ENCODE measurements at places on chromosomes 11 and 22.

GRCh38 chr11:111815489-111815888, 49.3 kb upstream of the PPP2R1B start:
- no peak for DNase-seq

DNA sequence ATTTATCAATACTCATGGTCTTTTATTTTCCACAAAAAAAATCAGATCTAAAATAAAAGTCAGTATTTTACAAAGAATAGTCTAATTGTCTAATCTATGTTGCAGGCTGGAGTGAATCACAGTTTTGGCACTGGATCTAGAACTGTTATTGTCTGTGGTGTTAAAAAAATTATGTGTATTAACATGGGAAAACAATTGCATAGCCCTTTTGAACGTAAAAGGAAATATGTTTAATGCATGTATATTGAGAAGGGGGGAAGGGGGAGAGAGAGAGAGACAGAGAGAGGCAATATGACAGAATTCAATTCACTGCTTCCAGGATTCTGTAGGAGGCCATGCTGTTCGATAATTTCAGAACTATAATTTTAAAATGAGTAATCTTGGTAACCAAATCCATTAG, 324.9 kb upstream of the CCDC90B start:
- DNase-seq: no peak

DNA sequence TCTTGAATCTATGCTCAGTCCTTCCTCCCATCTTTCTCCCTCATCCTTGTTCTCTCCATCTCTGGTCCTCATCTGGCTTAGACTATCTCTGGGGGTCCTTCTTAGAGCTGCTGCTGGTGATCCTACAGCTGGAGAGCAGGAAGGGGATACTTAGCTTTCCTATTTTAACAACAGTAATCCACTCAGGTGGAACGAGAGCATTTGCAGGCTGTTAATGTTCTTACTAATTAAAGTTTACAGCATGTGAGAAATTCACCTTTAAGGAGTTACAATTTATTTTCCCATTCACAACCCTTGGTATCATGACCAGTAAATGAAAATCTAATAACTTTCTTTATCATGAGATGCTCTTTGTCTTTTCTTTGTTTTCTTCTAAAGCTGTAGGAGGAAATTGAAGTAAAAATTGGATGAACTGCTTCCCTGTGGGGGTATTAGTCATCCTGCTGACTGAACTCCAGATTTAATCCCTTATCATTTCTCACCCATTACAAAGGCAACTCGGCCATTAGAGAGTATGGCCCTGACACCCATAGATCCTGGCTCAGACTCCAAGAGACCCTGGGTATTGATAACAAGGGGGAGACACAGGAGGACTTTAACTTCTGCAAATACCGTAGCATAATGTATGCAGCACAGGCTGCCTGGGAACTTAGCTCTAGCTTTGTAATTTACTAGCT, 37.6 kb upstream of the MTNR1B start:
- DNase-seq: peak; percentile 55

DNA sequence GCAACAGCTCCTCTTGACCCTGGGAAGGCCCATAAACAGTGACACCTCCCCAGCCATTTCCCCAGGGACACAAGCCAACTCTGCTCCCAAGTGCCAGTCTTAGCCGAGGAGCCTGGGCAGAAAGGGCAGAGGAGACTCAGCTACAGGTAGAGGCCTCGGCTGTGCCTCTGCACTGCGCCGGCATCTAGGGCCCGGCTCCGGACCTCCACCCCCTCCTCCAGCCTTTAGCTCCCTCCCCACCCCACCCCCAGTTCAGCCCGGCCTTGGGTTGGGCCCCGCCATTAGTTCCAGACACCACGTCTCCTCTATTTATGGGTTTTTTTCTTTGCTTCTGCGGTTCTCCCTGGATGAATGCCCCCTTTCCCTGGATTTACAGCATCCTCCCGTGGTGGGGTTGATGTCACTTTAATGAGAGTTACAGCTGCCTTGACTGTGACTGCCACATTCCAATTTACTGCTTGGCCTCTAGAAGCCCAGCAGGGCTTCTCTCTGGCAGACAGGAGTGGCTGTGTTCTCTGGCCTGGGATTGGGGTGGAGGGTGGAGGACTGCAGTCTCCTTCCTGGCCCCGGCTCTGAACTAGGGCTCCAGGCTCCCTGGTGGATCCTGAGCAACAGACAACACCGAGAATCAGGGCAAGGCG, 13.5 kb upstream of the OAF start:
- no peak for DNase-seq
